Posterior vena cava (tissue), 2 donors: ENCODE measurements at places on chromosomes 4 and X. TPM values are rescaled to one million over a fixed set of nuclear protein-coding genes. Genes with fewer than 3 reads are reported as not detected.

The RIPPLY1 gene
- total RNA-seq, result 0.57 TPM

The BLOC1S4 gene
- 9.7 TPM for total RNA-seq

The NPNT gene
- 152 TPM for total RNA-seq

The VSIG1 gene
- total RNA-seq, result 0.24 TPM

The PDGFC gene
- total RNA-seq, result 19.9 TPM

The RHOXF1 gene
- not detected for total RNA-seq

The SH2D1A gene
- 0.79 TPM for total RNA-seq

The CCDC110 gene
- total RNA-seq, result 6.6 TPM

The DRD5 gene
- total RNA-seq, result not detected

The STATH gene
- not detected for total RNA-seq

The AP1AR gene
- total RNA-seq, result 21.2 TPM

The SPP1 gene
- 553 TPM for total RNA-seq

The ZCCHC12 gene
- not detected for total RNA-seq

The PHF8 gene
- total RNA-seq, result 18.9 TPM

The CT45A10 gene
- not detected for total RNA-seq

The MGARP gene
- 2.1 TPM for total RNA-seq
